ENCODE measurements at places on chromosomes 1 and 21.

DNA sequence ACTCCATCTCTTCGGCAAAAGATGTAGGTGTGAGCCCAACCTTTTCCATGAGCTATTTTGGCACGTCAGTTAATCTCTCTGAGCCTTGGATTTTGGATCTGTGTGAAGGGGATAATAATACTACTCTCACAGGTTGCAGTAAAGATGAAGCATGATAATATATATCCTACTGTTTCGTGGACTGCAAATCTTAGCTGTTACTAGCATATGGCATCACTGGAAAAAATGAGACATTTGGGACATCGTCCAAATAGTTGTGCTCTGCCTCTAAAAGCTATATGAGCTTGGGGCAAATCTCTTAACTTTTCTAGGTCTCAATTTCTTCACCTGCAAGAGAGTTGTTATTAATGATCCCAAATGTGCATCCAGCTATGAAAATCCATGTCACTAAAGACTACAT is 147.4 kb upstream of the ZRANB2 start:
- no peak for DNase-seq

- no peak for DNase-seq
Measured at GRCh38 chr1:198490224-198490623, 50.3 kb downstream of the ATP6V1G3 start.

GRCh38 chr1:209421186-209421585 is 162.3 kb upstream of the CAMK1G start:
- no peak for DNase-seq

- no peak for DNase-seq
Measured at GRCh38 chr1:91883470-91883869, 2.5 kb downstream of the TGFBR3 start.

DNA sequence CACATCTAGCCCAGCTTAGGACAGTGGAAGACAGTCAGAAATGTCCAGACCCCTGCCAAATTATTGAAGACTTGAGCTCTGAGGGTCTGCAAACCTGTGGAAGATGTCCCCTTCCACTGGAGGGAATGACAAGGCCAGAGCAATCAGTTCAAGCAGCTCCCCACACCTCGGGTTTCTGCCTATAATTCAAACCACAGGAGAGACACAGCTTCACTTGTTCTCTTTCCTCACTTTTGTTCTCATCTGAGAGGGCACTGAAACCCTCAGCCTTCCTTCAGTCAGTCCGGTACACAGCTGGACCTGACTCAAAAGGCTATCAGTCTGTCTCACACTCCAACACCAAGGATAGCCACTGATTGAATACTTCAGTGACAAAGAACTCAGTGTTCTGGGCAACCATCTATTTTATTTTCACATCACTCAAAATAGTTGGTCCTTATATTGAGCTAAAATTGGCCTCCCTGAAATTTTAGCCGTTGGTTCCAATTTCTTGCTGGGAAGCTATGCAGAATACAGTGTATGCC is 70.1 kb downstream of the TENT5C start:
- no peak for DNase-seq

GRCh38 chr1:191912517-191912916 is 245.7 kb upstream of the RGS18 start:
- no peak for DNase-seq

DNA sequence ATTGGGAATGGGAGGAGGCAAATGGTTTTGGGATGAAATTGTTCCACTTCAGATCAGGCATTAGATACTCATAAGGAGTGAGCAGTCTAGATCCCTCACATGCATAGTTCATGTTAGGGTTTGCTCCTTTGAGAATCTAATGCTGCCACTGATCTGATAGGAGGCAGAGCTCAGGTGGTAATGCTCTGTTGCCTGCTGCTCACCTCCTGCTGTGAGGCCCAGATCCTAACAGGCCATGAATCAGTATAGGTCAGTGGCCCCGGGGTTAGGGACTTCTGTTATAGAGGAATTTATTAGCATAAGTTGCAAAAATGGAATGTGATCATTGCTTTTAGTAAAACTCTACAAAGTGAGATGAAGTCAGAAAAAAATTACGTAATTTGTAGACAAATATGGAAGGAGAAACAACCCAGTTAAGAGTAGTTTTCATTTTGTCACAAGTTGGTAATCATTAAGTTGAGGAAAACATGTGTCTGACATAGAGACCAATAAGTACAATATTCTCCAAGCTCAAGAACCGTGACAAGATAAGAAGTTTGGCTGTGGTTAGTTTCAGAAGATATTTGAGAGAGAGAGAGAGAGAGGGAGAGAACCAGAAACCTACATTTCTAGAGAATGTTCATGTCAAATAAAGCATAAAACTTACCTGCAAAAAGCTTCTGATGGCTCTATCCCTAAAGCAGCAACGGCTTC is 689.7 kb upstream of the PRMT6 start:
- no peak for DNase-seq

GRCh38 chr1:167057241-167057688 is 32.9 kb downstream of the GPA33 start:
- no peak for DNase-seq

GRCh38 chr1:209073879-209074278 is 509.6 kb upstream of the CAMK1G start:
- no peak for DNase-seq

- DNase-seq: no peak
Measured at GRCh38 chr1:232468249-232468648, 161.7 kb downstream of the SIPA1L2 start.

GRCh38 chr1:221908573-221908972 is 166.7 kb upstream of the DUSP10 start:
- DNase-seq: no peak

DNA sequence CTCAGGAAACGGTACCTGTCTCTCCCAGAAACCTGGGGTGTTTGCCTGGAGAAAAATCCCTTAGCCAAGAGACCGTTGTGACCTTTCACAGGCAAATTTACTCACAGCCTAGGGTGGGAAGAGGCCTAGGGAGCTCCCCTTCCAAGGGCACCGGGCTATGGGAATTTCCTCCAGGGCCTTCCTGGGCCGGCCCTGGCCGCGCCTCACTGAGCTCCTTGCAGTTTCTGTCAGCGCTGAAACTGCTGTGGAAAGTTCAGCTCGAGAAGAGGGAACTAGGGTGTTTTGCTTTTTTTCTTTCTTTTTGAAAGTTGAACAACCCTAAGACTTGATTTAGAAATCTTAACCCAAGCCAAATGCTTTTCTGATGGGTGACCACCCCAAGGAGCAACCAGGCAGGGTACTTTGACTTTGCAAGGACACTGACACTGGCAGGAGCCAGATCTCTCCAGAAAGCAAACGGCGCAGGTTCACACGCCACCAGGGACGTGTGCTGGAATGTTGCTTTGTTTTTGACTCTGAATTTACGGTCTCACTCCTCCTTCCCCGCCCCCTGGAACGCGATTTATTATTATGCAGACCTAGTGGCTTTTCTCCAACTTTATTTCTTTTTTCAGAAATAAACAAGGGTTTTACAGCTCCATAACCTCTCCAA is 229.6 kb upstream of the JUN start:
- DNase-seq: no peak

DNA sequence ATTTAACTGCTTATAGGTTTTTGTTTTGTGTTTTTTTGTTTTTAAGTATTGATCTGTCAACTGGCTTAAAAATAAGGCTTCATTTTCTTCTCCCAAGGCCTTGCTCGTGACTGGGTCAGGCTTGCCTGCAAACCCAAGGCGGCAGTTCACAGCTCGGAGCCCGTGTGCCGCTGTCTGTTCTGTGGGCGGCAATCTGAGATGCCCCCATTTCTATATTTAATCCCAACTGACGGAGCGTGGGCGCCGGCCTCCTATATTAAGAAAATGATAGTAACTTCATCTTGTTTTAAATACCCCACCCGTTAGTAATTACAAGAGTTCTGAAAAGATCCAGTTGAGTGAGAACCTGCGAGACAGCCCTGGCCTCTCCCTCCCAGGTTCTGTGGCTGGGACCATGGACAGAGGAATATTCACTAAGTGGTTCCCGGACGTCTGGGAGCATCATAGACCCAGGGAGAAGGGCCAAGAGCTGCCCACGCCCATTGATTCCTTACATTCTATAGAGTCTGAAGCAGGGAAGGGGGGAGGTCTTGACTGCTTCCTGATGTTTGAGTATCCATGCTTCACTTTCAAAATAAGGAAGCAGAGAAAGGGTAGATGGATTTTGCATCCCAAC is 42.6 kb upstream of the GPR153 start:
- DNase-seq: no peak

DNA sequence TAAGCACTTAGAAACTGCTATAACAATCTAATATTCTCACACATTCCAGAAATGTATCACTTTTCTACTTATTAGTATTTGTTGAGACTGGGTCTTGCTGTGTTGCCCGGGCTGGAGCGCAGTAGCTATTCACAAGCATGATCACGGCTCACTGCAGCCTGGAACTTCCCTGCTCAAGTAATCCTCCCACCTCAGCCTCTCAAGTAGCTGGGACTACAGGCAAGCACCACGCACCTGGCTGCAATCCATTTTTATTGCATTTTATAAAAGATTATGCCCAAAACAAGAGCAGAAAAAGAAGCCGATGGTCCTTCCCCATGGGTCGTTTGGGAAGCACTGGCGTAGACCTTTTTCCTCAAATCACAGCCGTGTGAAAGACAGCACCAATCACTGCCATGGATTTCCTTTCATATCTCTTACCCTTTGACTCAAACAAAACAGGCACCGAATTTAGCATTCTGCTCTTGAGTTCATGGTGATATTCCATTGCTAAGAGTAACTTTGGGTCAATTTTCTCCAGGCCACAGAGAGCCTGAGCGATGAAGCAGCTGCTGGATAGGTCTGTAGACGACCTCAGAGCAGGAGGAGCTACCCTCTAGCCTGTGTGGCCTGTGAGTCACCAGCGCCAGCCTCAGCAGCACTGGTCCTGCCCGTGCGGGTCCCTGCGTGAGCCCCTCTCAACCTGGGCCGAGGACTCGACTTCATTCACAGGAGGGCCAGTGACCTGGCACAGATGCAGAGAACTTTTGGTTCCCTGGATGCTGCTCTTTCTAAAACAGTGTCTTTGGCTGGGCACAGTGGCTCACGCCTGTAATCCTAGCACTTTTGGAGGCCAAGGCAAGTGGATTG is 80.8 kb downstream of the PIK3CD start:
- DNase-seq: no peak

GRCh38 chr1:52695627-52696026 is 2.5 kb downstream of the COA7 start:
- no peak for DNase-seq

- no peak for DNase-seq
Measured at GRCh38 chr1:942864-943533, 16.1 kb downstream of the NOC2L start.

- DNase-seq: peak; percentile 92
Measured at GRCh38 chr1:44808938-44809917, 905 bp downstream of the BTBD19 start.

DNA sequence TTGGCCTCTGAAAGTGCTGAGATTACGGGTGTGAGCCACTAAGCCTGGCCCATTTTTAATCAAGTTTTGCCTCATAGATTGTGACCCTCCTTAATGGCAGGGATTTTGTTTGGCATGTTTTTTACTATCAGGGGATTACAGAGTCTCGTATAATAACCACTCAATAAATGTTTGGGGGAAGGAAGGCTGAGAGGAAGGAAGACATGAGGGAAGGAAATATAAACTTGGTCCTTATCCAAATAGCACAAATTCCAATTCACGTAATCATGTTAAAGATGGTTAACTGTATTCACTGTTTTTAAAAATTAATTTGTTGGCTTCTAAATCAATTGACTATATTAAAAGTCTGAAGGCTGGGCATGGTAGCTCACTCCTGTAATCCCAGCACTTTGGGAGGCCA is 30.9 kb upstream of the SERTAD4 start:
- no peak for DNase-seq

DNA sequence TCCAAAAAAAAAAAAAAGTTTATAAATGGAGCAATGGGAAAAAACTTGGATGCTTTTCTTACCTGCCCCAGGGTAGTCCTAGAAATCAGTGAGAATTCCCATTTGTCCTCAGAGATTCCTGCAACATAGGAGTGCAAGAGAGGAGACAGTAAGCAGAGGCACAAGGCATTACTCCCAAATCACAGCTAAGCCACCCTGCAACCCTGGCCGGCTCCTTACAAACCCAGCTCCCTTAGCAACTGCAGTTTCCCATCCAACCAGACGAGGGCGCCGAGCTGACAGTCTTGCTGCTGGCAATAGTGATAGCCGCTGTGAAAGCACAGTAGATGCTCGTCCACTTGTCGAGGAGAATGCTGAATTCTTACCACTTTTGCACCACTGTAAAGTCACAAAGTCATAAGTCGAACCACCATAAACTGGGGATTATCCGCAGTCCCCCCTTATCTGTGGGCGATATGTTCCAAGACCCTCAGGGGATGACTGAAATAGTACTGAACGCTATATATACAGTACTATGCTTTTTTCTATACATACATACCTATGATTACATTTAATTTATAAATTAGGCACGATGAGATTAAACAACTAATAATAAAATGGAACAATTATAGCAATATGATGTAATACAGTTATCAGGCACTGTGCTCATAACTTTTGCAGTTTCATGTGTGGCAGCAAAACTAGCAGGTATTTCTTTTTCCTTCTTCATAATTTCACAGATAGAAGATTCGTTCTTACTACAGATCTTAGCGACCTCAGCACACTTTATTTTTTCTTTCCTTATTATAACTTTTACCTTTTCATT is 6.0 kb upstream of the PITHD1 start:
- peak; percentile 79 for DNase-seq

- DNase-seq: no peak
Measured at GRCh38 chr1:57603696-57604095, 179.8 kb upstream of the DAB1 start.

GRCh38 chr1:99919220-99919619 is 50.6 kb upstream of the SLC35A3 start:
- no peak for DNase-seq

DNA sequence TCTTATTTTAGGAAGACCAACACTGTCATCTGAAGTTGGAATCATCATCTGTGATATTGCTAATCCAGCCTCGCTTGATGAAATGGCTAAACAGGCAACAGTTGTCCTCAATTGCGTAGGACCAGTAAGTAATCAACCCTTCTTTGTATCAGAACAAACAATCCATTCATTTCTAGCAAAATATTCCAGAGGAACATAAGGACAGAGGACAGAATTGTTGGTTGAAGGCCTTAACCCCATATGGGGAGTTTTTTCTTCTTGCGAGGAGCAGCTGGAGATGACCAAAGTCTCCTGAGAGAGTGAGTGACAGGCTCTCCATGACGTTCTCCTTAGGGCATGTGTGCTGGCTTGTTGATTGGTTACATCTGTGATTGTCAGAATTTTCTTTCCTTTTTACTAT is 2.7 kb downstream of the SCCPDH start:
- no peak for DNase-seq

DNA sequence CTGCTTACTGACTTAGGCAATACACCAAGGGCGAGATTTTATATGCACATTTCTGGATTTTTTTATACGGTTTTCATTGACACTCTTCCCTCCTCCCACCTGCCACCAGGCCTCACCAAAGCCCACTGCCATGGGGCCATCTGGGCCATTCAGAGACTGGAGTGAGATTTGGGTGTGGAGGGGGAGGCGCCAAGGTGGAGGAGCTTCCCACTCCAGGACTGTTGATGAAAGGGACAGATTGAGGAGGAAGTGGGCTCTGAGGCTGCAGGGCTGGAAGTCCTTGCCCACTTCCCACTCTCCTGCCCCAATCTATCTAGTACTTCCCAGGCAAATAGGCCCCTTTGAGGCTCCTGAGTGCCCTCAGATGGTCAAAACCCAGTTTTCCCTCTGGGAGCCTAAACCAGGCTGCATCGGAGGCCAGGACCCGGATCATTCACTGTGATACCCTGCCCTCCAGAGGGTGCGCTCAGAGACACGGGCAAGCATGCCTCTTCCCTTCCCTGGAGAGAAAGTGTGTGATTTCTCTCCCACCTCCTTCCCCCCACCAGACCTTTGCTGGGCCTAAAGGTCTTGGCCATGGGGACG is 57.9 kb downstream of the LACTBL1 start:
- DNase-seq: no peak

GRCh38 chr21:35849144-35849543 is 211.2 kb downstream of the SETD4 start:
- no peak for DNase-seq

Data from CD4-positive, alpha-beta T cell treated with Interleukin-15 for 1 hour (primary cell).